ENCODE measurements at places on chromosomes 7 and 10.

GRCh38 chr10:112246-112645, 23.0 kb upstream of the ZMYND11 start:
- no peak for DNase-seq

- DNase-seq, result no peak
Observed at GRCh38 chr10:43113201-43114087, 24.8 kb upstream of the CSGALNACT2 start.

DNA sequence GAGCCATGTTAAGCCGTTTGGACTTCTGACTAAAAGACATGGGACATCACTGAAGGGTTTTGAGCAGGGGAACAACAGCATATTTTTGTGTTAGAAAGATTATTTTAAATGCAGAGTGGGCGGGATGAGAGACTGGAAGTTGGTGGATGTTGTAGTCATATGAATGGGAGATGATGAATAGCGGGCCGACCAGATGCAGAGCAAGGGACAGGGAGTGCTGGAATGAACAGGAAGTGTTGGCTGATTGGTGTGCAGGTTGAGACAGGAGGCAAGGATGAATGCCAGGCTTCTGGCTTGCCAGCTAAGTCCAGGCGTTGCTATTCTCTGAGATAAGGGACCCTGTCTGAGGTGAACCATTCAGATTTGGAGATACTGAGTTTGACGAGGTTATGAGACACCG, 38.0 kb downstream of the GAD2 start:
- no peak for DNase-seq

GRCh38 chr10:75398692-75399460, 2.7 kb downstream of the ZNF503 start:
- no peak for DNase-seq

- DNase-seq, result no peak
Observed at GRCh38 chr10:50469288-50469687, 154.5 kb downstream of the SGMS1 start.
